ENCODE measurements at places on chromosomes 7 and 10.

- peak; percentile 47 for DNase-seq
These were observed 43.3 kb upstream of the MTURN start for GRCh38 chr7:30091491-30091912.

- peak; percentile 39 for DNase-seq
These were observed 1.0 kb upstream of the PILRA start for GRCh38 chr7:100372256-100372655.

DNA sequence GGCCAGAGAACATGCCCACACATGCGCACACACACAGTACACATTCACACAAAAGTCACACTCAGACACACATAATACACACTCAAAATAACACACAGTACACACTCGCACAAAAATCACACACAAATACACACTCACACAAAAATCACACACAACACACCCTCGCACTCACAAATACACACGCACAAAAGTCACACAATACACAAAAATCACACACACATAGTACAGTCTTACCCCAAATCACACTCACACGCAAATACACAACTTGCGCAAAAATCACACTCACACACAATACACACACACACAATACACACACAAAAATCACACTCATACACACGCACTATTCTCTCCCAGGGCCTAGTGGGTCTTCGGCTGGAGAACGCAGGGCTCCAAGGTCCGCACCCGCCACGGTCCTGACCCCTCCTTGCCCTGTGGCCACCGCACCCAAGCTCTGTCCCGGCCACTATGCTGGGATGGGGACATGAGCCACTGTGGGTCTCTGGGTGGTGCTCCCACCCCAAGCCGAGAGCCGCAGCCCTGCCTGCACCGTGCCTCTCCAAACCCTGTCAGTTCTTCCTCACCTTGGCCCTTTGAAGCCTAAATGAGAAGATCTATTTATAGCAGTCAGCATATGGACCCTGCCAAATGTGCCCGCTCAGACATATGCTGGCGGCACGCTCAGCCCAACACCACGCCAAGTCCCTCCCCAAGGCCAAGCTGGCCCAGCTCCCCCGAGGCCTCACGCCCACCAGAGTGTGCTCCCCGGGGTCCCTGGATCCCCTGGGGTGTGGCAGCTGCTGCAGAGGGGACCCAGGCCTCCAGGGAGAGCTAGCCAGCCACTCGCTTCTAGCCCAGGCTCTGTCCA lies 55.9 kb downstream of the ELFN1 start:
- peak; percentile 58 for DNase-seq

DNA sequence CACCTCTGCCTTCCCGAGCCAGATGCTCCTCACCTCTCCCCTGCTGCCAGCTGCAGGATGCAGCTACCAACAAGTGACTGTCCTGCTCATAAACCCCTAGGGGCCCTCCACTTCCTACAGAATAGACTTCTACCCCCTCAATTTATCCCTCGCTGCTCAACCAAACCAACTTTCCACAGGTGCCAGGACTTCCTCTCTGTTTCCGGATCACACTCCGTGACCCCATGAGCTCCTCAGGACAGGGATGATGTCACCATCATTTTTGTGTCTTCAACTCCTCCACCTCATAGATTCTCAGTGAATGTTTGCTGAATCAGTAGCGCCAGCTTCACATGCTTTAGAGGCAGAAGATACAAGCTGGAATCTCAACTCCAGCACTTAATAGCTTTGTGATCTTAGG lies 25.8 kb upstream of the ADRB1 start:
- DNase-seq = no peak

GRCh38 chr7:156175003-156175402 lies 362.7 kb upstream of the SHH start:
- DNase-seq = no peak

DNA sequence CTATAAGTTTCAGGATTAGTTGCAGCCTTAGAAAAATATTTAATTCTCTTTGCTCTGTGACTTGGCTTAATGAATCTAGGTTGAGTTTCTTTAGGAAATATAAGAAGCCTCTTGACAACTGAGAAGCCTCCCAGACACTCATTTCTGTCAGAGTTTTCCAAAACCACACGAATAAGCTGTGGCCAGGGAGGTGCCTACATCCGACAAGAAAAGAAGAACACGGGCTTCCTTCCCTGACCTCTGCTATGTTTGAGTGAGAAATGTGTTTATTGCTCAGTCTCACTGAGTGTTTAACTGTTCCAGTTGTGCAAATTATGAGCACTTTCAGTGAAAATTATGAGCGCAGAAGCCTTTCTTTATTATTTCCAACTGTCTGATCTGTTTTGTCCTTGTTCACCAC lies 105.0 kb downstream of the TRIL start:
- DNase-seq = peak; percentile 36

- DNase-seq = no peak
These were observed 51.4 kb upstream of the TMEM72 start for GRCh38 chr10:44859546-44860285.

DNA sequence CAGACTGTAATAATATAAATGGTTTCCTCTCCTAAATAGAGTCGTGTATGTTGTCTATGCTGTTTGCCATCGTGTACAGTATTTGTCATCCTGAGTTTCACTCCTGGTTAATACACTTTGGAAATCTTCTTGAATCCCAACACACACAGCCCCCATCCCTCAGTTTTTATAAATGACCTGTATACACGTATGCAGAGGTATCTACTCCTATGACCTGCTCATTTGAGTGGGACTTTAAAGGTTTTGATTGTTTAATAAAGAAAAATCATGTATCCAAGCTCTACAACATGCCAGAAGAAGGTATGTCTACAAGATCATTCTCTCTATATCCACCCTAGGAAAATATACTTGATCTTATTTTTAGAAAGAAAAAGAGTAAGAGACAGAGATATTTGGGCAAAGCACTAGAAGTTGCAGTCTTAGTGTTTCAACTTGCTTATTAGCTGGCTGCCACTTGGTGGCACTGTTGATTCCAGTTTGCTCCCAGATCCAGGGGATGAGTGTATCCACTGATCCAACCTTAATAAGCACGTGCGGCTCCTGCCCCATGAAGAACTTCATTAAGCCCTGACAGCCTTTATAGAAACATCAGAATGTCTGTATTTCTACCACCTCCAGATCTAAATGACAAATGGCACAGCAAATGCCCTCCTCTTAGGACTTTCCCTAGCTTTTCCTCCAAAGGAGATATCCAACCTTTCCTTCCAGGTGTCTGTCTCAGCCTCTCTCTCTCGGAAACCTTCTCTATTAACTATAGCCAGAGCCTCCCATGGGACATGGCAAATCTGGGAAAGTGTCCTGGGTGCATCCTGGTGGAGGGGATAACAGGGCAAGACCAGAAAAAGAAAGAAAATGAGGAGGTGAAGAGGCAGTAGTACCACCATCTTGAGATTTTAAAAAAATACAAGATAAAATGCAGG lies 181.6 kb upstream of the NEBL start:
- peak; percentile 85 for DNase-seq

DNA sequence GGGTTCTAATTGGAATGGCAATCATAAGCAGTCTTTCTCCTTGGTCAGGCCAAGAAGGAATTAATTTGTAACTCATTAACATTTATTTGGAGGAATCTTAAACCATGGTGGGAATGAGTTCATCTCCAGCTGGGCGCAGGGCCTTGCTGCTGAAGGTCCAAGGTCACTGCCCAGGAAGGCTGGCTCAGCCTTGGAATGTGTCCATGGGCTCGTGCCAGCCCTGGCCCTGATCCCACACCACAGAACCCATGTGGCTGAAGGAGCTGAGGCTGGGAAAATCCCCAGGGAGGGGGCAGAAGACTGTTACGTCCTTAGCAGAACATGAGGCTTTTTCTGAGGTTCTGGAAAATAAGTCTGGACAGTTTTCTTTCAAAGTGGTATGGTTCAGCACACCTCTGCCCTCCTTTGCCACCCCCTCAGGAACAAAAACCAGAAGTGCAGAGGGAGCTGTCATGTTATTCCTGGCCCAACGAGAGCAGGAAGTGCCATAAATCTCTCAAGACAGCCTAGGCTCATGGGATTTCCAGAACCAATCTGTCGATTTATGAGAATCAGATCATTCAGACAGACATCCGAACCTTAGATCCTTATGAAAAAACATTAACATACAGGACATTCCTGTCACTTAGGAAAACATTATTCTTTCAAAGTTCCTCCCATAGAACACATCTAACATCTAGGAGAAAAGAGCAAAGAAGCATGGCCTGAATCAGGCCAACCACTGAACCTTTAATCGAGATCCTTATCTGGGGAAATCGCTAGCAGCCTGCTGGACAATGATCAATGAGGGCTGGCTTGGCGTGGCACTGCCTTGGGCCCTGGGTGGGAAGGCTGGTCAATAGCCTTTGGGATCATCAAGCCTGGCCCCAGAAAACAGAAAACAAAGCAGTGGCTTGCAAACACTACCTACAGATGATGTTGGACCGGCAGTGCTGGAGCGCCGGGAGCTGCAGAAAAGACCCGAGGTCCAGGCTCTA lies 134.3 kb downstream of the TAX1BP1 start:
- DNase-seq = peak; percentile 26

DNA sequence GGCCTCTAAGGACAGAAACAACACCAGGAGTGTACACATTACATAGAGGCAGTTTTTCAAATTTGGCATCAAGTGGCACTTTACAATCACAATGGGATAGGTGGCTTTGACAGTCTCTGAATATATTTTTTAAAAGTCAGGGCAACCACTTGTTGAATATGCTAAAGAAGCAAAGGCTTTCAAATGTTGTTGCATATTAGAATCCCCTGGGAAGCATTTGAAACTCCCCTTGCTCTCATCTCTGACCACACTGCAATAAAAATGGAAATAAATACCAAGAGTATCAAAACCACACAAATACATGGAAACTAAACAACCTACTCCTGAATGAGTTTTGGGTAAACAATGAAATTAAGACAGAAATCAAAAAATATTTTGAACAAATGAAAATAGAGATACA lies 106.5 kb upstream of the RAB11FIP2 start:
- DNase-seq = no peak

GRCh38 chr10:11598712-11599397 lies 12.6 kb downstream of the USP6NL start:
- no peak for DNase-seq

DNA sequence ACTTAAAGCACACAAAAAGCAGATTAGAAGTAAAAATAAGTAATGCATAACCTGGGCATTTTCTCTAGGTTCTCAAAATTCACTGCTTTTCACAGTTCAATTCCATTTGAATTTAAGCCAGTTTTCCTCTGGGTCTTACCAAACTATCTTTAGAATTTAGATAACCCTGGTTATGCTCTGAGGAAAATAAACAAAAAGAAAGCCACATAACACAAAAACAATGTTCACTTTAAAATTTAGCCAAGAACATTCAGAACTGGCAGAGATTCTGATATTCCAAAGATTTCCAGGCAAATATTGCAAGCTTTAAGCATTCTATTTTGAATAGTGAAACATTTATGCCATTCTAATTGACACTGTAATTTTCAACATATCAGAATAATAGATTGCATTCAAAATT lies 50.7 kb upstream of the PRKG1 start:
- peak; percentile 52 for DNase-seq

- DNase-seq = no peak
These were observed 64.0 kb downstream of the NEURL1 start for GRCh38 chr10:103557455-103557854.

- DNase-seq = no peak
These were observed 108.6 kb downstream of the TRIM24 start for GRCh38 chr7:138568655-138569054.

- no peak for DNase-seq
These were observed 88.1 kb downstream of the RPS24 start for GRCh38 chr10:78121801-78122200.

- no peak for DNase-seq
These were observed 113.3 kb downstream of the EBF3 start for GRCh38 chr10:129850790-129851189.

Measured in muscle of leg (tissue), 16 donors.